MCF 10A (cell line): ENCODE measurements at places on chromosomes 1 and 21.
A peak's percentile ranks its signal among the peaks of the same experiment; 100 is the strongest.

DNA sequence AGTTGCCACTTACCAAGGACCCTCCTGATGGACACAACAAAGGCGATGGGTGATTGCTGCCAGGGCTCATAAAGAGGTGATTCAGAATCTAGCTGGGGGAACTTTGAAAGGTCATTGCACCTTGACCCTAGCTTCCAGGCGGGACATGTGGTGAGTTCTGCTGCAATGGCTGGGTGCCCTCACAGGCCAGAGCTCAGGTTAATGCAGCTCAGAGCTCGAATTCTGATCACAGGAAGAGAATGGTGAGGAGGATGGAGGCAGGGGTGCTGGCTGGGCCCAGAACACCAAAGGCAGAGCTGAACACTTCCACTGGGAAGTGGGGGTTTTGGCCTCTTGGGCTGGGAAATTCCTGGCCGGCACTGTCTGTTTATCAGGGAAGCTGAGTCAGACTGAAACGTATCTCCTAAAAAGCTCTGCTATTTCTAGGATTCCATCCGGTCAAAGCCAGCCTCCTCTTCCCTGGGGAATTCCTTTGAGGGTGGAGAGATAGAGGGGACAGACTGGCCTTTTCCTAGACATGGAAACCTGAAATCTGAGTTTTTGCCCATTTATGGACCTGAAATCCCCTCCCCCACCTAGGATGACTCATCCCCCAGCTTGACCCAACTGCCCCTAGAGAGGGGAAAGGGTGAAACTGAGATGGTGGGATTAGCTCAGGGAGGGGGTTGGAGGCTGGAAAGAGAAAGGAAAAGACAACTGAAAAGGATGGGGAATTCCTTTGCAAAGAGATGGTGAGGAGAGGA, 27.2 kb downstream of the NUAK2 start:
- DNase-seq, result peak; percentile 97

- peak; percentile 59 for DNase-seq
Observed at GRCh38 chr1:18234790-18235242, 127.2 kb downstream of the IGSF21 start.

GRCh38 chr21:20570824-20571232, 427.4 kb upstream of the NCAM2 start:
- DNase-seq, result peak; percentile 18

DNA sequence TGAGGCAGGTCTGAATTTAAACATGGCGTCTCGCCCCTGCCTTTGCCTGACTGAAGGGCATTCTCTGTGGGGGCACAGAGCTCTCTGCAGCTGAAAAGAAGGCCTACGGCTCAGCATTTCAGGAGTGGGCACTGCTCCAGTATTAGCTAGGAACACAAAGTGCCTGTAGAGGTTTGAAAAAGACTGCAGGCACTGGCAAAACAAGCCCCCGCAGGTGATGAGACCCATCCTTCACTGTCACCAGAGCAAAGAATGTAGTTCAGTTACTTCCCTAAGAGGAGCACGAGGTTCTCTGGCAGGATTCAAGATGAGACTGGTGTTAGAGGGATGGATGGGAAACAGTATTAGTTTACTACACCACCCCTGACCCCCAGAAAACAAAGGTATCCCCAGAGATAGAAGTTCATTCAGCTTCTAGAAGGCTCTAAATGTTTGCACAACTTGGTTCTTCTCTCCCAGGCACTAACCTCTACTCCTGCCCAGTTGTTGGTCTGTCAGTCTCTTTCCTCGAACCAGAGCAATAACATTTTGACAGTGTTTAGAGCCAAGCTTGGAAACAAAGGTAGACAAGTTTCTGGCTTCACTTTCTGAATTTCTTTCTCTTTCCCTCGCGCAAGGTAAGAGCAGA, 101.9 kb upstream of the KCNE2 start:
- no peak for DNase-seq

GRCh38 chr1:119308130-119308700, 60.4 kb upstream of the HAO2 start:
- DNase-seq, result no peak

GRCh38 chr1:53949023-53949990, 3.2 kb downstream of the LRRC42 start:
- DNase-seq, result peak; percentile 58

DNA sequence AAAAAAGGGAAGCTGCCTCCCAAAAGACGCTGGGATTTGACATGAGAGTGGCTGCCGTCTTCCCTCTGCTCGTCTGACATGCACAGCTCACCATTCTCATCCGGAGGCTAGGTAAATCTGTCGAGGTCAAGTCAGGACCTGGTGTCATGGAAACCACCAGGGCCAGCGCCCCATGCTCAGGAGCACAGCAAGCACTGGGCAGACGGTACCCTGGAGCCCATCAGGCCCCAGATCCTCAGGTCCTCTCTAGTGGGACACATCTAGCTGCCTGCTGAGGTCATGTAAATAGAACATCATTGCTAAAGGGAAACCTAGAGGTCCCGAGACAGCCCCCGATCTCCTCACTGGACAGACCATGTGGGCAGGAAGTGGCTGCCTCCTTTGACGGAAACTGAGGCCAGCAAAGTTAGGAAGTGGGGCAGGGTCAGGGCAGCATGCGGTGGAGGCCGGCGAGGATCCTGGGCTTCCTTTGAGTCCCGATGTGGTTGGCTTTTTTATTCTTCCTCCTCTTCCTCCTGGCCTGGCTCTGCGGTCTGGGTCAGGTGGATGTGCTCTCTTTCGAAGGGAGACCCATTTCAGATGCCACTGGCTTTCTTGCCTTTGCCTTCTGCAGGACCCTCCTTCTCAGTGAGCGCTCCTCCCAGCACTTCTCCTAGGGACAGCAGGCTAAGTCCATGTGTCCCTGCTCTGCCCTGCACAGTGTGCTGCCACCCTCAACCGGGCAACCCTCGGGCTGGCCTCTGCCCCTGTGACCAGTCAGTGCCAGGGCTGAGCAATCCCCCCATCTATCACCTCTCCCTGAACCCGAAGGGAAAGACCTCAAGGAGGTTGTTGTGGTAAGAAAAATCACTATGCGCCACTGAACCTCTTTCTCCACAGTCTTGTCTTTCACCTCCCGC, 5.9 kb downstream of the AGT start:
- DNase-seq, result no peak

GRCh38 chr1:15935056-15935950, 40.6 kb downstream of the ZBTB17 start:
- DNase-seq, result no peak

GRCh38 chr1:953524-954320, 5.3 kb downstream of the NOC2L start:
- no peak for DNase-seq

DNA sequence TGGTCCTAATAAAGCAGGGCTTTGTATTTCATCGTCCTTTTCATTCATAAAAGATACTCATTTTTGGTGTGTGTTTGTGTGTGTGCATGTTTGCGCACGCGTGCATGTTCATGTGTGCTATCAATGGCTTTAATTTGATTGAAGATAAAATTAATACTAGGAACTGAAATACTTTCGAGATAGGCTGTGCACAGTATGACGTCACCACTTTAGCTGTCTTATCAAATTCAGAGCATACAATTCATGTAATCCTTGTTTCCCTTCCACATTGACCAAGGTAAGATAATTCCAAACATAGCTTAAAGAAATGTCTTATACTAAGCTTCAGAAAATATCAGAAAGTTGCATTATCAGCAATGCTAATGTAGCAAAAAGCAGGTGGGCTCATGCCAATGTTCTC, 113.6 kb upstream of the CYYR1 start:
- DNase-seq, result no peak
